ENCODE measurements at places on chromosomes 3 and 15.

GRCh38 chr3:3353153-3353552, 173.7 kb upstream of the CRBN start:
- no peak for DNase-seq

DNA sequence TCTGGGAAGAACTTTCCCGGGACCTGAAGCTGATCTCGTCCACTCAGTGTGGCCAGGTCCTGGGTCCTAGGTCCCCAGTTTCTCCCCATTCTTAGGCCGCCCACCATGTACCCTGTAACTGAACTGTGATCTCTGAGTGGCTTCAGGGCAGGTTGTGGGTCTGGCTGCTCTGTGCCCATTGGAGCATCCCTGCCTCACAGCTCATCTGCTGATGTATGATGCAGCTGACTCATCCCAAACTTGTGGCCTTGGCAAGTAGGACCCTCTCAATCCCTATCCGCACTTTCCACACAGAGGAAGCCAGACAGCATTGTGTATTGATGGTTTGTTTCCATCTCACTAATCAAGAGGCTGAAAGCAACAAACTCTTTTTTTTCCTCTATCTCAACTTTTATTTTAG, 69.1 kb upstream of the XCR1 start:
- no peak for DNase-seq

- peak; percentile 71 for DNase-seq
These were observed 963.7 kb downstream of the PLOD2 start for GRCh38 chr3:145197051-145197820.

- DNase-seq, result peak; percentile 79
These were observed 108.1 kb downstream of the PGPEP1L start for GRCh38 chr15:98899272-98900021.

GRCh38 chr3:37709946-37710640, 151.6 kb upstream of the CTDSPL start:
- peak; percentile 7 for DNase-seq

- DNase-seq, result no peak
These were observed 268.7 kb downstream of the TBC1D5 start for GRCh38 chr3:17473761-17474160.

DNA sequence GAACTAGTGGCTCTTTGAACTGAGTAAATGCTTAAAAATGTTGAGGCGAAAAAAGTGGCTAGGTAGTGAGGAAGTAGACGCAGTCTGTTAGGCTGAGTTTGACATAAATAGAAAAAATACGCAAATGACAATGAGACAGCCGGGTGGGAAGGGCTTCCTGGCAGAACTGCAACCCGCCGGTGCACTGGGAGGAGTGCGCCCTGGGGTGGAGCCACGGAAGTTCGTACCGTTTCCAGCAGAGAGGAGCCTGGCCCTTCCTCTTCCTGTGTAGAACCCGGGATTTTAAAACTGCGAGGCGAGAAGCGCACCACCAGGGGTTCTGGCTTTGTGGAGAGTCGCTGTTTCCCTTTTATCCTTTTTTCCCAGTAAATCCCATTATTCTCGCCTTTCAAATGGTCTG, 602.6 kb downstream of the PYDC2 start:
- DNase-seq, result peak; percentile 78

DNA sequence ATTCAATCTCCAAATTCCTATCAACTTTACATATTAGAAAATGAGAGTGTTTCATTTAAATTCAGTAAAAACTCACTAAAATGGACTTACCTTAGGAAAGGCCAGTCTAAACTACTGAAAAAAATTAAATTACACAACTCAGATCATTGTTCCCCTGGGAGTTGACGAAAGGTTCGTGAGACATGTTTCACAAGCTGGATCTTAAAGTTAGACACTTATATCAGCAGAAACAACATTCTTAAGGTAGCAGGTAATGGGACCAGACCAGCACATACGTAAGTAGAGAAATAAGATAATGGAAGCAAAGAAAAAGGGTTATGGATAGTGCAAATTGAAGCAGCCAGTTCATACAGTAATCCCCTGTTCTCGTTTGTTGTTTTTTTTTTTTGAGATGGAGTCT, 8.9 kb downstream of the RFX7 start:
- DNase-seq, result no peak

DNA sequence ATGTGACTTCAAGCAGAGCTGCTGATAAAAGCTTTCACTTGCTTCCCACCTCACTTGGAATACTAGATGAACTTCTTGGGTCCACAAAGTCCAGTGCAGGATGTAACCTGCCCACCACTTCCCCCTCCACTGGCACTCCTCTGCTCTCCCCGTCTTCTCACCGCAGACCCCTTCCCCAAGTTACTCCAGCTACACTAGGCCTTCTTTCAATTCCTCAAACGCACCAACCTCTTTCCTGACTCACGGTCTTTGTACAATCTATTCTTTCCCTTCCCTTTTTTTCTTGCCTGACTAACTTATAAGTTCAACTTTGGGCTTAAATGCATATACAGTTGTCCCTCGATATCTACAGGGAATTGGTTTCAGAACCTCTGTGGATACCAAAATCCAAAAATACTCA, 5.2 kb upstream of the ATP13A3 start:
- DNase-seq, result no peak

DNA sequence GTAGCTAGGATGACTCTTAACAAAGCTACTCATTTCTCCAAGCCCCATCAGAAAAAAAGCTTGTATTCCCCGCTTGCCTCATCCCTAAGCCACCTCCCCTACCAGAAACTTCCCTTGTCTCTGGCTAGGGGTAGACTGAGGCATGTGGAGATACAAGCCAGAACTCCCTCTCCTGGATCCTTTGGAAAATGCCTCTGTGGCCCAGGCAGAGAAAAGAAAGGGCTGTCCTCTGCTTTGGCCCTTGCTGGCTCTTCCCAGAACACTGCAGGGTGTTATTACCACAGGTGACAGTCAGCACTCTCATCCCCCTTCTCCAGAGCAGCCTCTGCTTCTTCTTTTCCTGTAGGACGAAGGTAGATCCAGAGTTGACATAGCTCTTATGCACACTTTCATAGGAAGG, 15.2 kb downstream of the RMDN3 start:
- no peak for DNase-seq

DNA sequence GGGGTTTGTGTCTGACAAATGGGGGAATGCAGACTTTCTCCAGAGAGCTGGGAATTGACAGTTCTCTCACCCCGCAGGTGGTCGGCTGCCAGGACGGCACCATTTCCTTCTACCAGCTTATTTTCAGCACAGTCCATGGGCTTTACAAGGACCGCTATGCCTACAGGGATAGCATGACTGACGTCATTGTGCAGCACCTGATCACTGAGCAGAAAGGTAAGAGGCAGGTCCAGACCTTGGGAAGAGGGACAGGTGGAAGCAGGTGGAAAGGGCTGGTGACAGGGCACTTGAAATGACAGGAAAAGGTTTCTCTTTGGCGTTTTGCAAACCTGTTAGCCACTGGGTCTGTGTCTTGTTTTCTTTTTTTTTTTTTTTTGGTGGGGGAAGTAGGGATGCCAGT, 36.6 kb downstream of the IFT122 start:
- no peak for DNase-seq

DNA sequence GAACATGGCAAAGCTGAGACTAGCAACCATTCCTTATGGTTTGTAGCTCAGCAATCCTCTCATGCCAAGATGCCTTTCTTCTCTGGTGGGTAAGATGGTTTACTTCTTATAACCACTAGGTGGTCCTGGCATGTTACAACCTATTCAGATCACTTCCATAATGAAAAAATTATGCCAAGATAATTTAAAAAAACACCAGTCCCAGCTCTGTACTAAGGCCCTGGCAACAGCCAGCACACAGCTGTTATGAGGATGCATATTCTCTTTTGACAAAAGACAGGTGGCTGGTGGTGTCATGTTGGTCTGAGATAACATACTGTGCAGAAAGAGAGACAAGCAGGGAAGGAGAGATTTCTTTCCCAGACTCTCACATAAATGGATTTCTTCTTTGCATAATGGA, 65.7 kb upstream of the FRMD4B start:
- no peak for DNase-seq

DNA sequence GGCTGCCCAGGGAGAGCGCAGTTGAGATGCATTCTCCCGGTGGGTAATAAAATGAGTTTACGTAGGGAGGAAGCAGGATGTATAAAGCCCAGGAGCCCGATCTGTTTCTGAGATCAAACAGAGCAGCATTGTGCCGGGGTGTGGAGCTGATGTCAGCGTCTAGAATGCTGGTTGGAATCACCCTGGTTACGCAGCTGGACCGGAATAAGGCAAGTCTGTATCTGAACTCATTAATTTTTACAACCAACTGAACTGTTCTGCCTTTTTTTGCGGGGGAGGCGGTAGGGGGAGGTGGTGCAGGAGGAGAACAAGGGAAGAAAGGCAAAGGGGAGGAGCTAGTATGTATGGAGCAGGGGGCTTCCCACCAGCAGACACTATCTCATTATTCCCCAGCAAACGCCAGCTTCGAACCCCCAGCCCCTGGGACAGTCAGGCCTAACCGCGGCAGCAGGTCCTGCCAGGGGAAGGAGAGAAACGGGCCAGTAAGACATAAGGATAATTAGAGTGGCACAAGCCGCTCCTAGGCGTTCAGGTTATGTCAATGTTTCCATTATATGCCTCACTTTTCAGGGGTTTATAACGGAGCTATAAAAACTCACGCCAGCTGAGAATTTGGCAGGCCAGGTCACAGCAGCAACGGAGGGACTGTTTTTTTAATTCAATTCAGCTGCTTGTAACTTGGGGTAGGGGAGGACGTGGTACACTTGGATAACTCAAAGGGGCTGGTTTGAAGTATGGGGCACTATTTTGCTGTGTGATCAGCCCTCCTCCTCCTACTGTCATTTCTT, 175.3 kb upstream of the HES1 start:
- DNase-seq, result no peak

DNA sequence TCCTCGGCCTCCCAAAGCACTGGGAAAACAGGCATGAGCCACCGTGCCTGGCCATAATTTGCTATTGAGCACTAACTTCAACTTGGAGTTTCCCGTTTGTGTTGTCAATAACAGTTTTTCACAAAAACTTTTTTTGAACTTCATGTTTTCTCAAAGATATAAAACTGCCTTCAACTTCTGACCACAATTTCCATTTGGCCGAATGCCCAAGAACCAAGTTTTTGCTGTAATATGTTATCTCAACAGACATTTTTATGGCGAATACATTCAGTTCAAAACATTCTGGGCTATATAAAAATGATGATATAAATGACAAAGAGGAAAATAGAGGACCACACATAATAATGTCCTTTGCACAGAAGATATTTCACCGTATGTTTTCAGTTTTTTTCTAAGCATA, 56.4 kb downstream of the NEDD4 start:
- DNase-seq, result no peak

GRCh38 chr3:5160940-5161858, 26.3 kb upstream of the EDEM1 start:
- DNase-seq, result no peak

GRCh38 chr15:52318729-52319500, 23.3 kb upstream of the MYO5C start:
- DNase-seq, result peak; percentile 80

DNA sequence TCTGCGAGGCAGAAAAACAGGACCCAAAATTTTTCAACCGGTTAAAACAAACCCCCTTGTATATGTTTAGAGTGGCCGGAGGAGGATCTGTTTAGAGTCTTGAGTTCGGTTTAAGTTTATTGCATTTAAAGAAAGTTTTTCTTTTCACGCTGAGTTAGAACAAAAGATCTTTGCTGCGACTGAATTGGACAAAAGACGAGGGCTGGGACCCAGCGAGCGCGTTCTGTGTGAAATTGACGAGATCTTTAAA, 9.8 kb downstream of the NR2F2 start:
- DNase-seq, result no peak

- no peak for DNase-seq
These were observed 67.0 kb upstream of the CADPS start for GRCh38 chr3:62942227-62942626.

DNA sequence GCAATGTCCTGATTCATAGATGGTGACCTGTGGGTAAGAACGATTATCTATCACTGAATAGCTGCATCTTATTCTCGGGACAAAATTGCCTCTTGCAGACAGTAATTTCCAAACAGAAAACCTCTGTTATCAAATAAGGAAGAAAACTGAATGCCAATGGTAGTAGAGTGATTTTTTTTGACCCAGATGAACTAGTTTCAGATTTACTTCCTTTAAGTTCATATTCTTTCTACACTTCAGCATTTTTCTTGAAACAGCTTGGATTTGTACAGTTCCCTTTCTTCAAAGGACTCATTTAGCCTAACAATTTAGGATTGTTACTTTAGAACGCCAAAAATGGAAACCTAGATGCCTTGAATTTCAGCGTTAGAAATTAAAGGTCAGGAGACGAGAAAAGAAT, 14.6 kb downstream of the ETV5 start:
- DNase-seq, result no peak

- DNase-seq, result no peak
These were observed 168.2 kb downstream of the PEAK1 start for GRCh38 chr15:77251662-77252061.

- DNase-seq, result no peak
These were observed 129.9 kb downstream of the VGLL4 start for GRCh38 chr3:11513817-11514135.

DNA sequence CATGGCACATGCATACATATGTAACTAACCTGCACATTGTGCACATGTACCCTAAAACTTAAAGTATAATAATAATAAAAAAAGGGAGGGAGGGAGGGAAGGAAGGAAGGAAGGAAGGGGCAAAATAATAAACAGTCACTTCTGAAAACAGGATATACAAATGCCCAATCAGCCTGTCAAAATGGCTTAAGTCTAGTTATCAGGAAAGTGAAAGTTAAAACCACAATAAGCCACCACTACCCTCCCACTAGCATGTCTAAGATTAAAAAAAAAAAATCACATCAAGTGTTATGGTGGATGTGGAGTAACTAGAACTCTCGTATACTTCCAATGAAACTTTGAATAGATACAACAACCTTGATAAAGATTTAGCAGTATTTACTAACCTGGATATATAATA, 145.6 kb upstream of the GMNC start:
- DNase-seq, result no peak

GRCh38 chr15:65182538-65182937, 2.6 kb downstream of the CLPX start:
- no peak for DNase-seq

DNA sequence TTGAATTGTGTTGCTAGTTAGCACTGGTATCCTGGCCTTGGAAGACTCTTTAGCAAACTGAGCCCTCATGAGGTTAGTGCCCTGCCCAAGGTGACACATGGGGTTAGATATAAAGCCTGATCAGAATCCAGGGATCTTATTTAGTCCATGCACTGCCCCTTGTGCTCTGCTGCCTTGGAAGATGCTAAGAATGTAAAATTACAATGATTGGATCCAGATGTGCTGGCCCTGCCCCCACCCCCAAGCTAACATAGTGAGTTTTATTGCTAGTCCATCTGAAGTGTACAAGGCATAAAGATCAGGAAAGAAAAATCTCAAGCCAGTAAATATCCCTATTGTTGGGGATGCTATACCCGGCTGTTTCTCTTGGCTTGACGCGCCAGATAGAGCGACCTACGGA, 248.1 kb upstream of the C2CD4B start:
- no peak for DNase-seq

GRCh38 chr3:44762690-44763089, 1.1 kb downstream of the KIF15 start:
- no peak for DNase-seq
